ENCODE measurements at places on chromosomes 7 and 10.

DNA sequence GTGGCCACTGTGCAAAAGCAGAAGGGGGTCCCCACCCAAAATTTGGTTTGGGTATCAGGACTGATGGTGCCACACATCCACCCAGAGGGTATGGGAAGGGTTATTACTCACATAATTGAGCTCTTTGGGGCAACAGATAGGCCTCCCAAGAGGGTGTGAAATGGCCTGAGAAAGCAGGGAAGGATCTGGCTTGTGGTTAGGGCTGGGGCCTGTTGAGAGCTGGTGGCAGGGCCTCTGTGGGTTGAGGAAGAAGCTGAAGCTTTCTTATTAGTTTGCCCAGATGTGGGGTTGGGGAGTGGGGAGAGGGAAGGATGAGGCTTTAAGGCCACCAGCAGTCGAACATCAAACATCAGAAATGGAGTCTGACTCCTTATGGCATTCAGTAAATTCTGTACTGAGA lies 18.3 kb upstream of the MKI67 start:
- no peak for DNase-seq

- no peak for DNase-seq
Measured at GRCh38 chr7:134422638-134423037, 36.3 kb downstream of the AKR1B1 start.

- no peak for DNase-seq
Measured at GRCh38 chr7:47782022-47782421, 166.2 kb downstream of the PKD1L1 start.

- DNase-seq: no peak
Measured at GRCh38 chr7:16317406-16317805, 103.9 kb downstream of the CRPPA start.

DNA sequence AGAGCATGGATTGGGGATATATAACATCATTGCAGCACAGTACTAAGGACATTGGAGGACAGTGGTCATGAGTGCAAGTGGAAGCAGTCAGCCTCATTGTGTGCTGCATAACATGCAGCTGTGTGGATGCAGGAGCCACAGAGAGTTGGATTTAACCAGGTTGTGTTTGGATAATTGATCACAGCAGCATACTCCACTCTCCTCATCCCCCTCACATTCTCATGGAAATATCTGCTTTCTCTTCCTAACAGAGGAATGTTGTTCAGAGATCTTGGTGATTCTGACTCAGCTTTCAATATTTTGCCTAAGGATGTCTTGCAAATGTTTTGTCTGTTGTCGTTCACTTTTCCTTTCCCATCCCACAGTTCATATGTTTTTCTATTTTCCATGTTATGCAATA lies 31.8 kb upstream of the LSM8 start:
- DNase-seq: no peak

DNA sequence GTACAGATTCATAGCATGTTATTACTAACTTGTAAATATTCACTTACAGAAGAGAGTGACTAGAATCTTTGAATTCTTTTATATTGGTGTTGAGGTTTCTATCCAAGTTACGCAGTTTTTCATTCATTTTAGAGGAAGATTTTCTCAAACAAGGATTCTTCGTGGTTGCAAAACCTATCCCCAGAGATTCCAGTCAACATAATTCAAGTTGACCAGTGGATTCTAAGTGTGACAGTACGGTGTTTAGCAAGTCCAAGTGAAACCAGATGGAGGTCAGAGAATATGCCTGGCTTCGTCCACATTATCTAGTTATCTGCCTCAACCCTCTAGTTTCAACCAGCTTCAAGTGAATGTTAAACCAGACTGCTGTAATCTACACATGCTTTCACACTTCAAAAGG lies 131.9 kb downstream of the SDK1 start:
- no peak for DNase-seq

GRCh38 chr10:34960983-34961382 lies 129.2 kb downstream of the CUL2 start:
- DNase-seq: no peak

DNA sequence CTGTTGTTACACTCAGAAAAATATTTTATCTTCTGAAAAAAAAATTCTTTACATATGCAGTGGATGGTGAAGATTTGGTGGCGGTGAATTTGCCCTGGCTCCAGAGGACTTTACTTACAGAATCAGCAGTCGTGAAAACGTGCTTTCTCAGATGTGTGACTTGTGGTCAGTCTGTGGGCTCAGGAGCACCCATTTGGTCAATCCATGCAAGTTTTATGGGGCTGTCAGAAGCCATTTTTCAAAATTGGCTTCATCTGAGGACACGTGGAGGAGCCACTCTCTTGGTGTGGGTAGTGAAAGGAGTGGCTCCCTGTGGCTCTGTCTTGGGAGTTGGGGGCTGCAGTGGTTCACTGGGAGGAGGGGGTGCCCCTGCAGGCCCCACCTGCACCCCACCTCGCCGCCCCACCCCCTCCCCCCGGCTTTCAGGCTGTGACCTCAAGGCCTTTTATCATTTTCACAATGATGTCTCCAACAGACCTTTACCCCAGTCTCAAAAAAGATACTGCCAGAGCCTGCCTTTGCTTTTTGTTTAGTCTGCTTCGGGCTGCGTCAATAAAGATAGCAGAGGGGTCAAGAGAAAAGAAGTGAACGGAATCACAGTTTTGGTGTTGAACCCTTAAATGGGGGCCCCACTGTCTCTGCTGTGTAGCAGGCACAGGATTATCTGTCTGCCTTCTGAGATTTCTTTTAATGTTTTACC lies 137.4 kb downstream of the MGMT start:
- no peak for DNase-seq

DNA sequence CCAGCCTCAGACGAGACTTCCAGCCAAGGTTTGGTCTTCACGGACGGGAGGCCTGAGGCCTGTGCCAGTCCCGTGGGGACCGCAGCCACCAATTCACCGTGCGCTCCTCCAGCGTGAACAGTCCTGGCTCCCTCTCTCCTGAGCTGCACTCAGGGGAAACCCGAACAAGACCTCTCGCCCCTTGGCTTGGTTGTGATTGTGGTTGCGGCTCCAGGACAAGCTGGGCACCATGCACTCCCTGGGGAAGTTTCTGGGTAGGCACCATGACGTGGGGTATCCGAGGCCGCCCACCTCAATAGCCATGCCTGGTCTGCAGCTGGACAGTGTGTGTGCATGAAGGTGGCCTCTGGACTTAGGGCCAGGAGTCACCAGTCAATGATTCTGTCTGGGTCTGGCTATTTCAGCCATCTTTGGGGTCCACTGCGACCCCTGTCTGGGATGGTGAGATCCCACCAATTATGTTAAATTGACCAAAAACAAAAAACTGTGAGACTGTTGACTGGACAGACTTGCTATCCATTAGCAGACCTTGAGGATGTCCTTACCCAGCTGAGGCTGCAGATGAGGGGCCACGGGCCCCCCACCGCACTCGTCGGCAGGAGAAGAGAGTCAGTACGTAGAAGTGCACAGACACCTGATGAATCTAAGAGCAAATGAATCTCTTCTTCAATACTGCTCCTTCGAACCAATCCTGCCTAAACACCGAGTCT lies 33.5 kb upstream of the EN2 start:
- DNase-seq: no peak

DNA sequence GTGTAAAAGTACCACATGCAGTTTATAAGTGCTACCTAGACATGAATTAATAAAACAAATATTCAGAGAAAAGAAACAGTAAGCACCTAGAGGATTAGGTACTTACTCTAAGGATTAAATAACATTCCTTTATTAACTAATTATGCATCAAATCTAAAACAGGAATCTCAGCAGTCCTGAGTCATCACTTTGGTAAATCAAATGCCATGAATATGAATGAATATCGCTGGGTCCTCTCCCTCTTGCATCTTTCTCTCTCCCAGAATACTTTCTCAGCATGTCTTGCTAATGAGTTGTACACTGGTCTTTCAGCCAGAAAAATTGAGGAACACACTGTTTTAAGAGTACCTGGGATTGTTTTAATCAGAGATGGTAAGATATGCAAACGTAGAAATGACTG lies 225.5 kb upstream of the NFE2L3 start:
- DNase-seq: no peak

DNA sequence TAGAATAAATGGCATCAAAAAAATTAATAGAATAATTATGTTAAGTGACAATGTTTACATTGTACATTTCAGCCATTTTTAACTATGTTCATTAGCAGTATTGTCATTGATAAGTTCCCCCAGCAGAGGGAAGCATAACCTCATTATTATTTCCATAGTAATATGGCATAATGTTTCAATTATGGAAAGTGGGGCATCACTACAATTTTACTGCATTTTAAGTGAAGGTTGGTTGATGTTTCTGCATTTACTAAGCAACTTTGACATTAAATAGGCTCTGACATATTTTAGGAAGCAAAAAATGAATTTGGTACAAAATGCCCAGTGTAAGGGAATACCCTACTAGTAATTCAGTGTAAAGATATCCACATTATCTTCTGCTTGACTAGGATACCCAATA lies 218.3 kb downstream of the SEMA3A start:
- DNase-seq: no peak

GRCh38 chr10:62779487-62780248 lies 24.9 kb upstream of the ADO start:
- peak; percentile 88 for DNase-seq

GRCh38 chr7:98396768-98397167 lies 4.1 kb downstream of the BAIAP2L1 start:
- no peak for DNase-seq

GRCh38 chr10:126247446-126247975 lies 140.8 kb downstream of the ADAM12 start:
- DNase-seq: no peak

DNA sequence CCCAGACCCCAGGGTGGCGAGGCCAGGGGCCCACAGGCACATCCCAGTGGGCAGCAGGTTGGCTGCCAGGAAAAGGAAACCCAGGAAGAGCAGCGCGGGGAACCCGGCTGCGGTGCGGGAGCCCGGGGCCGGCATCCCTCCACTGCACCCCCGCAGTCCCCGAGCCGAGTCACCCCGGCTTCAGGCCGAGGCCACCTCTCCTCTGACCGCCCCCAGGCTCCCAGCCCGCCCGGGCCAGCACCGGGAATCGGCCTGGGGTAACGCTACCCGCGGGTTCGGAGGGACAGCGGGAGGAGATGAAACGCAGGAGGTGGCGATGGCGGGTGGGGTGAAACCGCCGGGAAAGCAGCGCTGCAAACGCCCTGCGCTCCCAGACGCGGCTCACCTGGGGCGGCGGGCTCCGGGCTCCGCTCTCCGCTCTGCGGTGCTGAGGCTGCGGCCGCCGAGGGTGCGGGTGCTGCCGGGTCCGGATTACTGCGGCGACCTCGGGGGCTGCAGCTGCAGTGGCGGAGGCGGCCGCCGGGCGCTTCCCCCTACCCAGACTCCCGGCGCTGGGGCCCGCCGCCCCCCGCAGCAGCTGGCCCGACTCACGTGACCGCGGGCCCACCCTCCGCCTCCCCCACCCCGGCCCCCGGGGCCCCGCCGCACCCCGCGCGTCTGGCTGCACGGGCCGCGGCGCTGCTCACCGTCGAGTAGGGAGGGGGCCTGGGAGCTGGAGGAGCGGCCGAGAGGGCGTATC lies at the start of gene SCRN1:
Gene SCRN1 (minus strand): TSS at position 545 of the 739 bp plus-strand sequence. CDS start 20,734 bp downstream, outside the sequence.
- peak; percentile 29 for DNase-seq

DNA sequence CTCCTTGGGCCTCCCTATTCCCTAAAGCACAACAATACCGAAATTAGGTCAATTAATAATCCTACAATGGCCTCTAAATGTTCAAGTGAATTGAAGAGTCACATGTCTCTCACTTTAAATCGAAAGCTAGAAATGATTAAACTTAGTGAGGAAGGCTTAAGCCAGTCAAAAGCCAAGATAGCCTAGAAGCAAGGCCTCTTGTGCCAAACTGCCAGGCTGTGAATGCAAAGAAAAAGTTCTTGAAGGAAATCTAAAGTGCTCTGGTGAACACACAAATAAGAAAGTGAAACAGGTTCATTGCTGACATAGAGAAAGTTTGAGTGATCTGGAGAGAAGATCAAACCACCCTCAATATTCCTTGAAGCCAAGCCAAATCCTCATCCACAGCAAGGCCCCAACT lies 57.2 kb downstream of the SLC29A4 start:
- no peak for DNase-seq

DNA sequence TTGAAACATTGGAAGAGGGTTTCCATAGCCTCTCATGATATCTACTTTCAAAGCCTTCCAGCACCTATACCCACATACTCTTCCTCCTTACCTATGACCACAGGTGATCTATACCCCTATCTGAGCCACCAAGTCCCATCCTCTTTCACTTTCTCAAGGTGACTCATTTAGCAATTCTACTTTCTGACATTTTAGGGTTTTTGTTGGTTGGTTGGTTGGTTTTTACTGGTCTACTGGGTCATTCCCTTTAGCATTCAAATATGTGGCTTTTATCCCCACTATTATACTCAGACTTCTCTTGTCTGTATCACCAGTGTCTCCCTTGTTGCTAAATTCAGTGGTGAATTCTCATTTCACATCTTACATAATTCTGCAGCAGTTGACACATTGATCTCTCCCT lies 130.4 kb upstream of the STEAP4 start:
- no peak for DNase-seq

- no peak for DNase-seq
Measured at GRCh38 chr7:16739863-16740622, 13.5 kb upstream of the TSPAN13 start.

DNA sequence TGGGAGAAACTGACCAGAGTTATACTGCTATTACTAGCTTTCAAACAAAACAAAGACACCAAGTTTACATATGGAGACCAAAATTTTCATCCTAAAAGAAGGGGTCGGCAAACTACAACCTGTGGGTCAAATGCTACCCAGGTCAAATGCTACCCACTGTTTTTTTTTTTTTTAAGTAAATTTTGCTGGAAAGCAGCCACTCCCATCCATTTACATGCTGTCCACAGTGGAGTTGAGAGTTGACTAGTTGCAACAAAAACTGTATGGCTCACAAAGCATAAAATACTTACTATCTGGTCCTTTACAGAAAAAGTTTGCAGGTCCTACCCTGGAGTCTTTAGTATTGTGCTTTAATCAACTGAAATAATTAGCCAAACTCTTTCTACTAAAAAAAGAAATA lies 91.4 kb downstream of the SIRT1 start:
- no peak for DNase-seq

- DNase-seq: no peak
Measured at GRCh38 chr7:135189961-135190360, 19.5 kb upstream of the CYREN start.

GRCh38 chr7:36507475-36508440 lies 118.1 kb downstream of the ANLN start:
- no peak for DNase-seq

- DNase-seq: no peak
Measured at GRCh38 chr10:106224676-106225075, 939.8 kb downstream of the SORCS1 start.

DNA sequence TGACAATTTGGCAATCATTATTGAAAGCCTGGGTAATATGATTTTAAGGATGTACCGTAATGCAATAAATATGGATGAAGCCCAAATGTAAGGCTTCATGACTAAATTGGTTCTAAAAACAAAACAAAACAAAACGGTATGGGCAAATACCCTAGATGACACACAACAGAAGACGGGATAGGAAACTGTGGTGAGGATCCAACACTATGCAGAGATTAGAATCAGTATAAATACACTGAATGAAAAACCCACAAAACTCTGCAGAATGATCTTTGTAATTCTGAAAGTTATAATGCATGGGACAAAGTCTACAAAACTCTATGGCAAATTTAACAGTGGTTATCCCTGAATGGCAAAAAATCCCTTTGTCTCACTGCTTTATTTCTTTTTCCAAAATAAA lies 57.6 kb downstream of the MALSU1 start:
- DNase-seq: peak; percentile 23

- DNase-seq: no peak
Measured at GRCh38 chr7:93945083-93945482, 23.5 kb downstream of the GNG11 start.

- DNase-seq: no peak
Measured at GRCh38 chr7:115387137-115387536, 465.2 kb downstream of the MDFIC start.

Data from activated T-cell treated with anti-CD3 and anti-CD28 coated beads, Interleukin-2, amount 50 U/mL, for 72 hours (primary cell).